ENCODE measurements at places on chromosomes 5 and 9. TPM values are rescaled to one million over a fixed set of nuclear protein-coding genes. Genes with fewer than 3 reads are reported as not detected.

DNA sequence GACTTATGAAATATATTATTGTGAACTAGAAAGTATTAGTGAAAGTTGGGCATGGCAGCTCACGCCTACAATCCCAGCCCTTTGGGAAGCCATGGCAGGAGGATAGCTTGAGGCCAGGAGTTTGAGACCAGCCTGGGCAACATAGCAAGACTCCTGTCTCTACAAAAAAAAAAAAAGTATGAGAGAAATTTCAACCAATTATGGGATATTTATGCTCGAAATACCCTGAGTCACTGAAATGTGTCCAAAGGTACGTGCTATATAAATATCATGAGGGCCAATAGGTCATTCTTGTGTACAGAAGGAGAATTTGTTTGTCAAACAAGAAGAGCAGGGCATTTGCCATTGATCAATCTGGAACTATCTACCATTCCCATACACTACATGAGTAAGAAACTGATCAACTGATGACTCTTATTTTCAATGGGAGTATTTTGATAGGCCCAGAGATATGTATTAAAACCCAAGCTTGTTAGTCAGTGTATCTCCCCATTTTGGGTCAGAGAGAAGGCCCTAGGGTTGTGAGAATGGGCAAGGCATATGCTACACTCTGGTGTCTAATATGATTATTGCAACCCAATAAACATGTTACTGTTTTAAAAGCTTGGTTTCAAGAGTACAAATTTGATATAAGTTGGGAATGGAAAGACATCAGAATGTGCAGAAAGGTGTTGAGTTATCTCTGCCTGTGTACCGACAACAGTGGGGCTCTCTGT is 21.7 kb upstream of the HOMER1 start:
- no peak for DNase-seq
- no peak overlapping the region for H3K27ac ChIP-seq
- no peaks in the 10 kb centered on the region for H3K27me3 ChIP-seq
- H3K4me1 ChIP-seq: no peaks in the 10 kb centered on the region
- no peaks in the 10 kb centered on the region for H3K36me3 ChIP-seq

GRCh38 chr5:143234162-143234842 is 169.2 kb downstream of the NR3C1 start:
- no peaks in the 10 kb centered on the region for H3K27me3 ChIP-seq
- no peak for DNase-seq
- no peaks in the 10 kb centered on the region for H3K36me3 ChIP-seq

The FOXD4L5 gene
- 0.30 TPM for total RNA-seq

- no peak for DNase-seq
- H3K4me1 ChIP-seq: no peaks in the 10 kb centered on the region
- H3K4me3 ChIP-seq: no peak overlapping the region
- no peaks in the 10 kb centered on the region for H3K36me3 ChIP-seq
Observed at GRCh38 chr5:119860463-119860862, 231.1 kb downstream of the FAM170A start.

DNA sequence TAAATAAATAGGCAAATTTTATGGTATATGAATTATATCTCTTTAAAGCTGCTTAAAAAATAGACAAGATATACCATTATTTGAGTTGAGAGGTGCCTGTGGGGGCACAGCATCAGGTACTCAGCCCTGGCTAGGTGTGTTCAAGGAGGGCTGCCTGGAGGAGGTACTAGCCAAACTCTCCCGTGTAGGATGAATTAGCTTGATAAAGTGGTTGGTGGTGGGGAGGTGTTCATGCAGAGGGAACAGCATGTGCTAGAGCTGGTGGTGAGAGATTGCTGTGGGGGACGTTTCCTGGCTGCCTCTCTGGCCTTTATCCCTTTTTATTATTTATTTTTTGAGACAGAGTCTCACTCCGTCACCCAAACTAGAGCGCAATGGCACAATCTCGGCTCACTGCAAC is 23.2 kb upstream of the NCS1 start:
- DNase-seq: no peak
- no peak overlapping the region for H3K27ac ChIP-seq
- no peak overlapping the region for H3K4me3 ChIP-seq
- H3K4me1 ChIP-seq: peaks cover 2% of the 10 kb centered on the region
- no peaks in the 10 kb centered on the region for H3K27me3 ChIP-seq

The RGS7BP gene
- total RNA-seq: not detected

The BTNL3 gene
- not detected for total RNA-seq

DNA sequence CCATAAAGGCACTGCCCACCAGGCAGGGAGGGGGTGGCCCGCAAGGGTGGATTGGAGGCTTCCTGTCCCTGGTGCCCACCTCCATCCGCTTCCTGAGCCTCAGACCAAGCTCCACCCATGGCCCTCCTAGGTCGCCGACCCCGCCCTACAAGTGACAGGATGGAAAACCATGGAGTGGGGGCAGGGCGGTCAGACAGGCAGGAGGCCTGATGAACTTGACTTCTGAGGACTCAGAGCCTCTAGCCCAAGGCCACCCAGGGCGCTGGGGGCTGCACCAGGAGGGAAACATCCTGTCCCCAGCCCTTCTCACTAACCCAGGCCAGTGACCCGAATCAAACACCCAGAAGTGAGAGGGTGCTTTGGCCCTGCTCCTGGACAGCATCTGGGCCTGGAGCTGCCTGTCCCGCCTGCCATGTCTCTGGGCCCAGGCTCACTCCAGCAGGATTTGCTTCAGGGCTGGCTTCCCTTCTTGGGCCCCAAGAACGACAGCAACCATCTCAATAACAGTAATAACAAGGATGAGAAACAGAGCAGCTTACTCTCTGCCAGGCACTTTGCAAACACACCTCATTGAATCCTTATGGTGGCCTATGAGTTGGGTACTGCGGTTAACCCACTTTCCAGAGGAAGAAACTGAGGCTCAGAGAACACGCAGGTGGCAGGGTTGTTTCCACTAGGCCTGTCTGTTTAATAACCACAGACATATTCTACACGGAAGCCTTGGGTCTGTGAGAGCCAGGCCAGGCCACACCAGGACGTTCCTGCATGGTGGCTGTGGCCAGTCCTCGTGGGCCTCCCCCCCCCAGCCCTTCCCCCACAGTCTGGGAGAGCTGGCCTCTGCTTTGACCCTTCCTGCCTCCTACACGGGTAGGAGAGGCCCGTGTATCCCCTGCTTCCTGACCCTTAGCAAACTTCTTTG is 4.4 kb upstream of the ST6GALNAC6 start:
- no peaks in the 10 kb centered on the region for H3K36me3 ChIP-seq
- peak; percentile 56 for DNase-seq
- H3K27ac ChIP-seq: peak overlapping the region; percentile 100
- H3K4me1 ChIP-seq: peaks cover 73% of the 10 kb centered on the region
- H3K4me3 ChIP-seq: peak overlapping the region; percentile 82
- no peaks in the 10 kb centered on the region for H3K27me3 ChIP-seq

- no peak for DNase-seq
- H3K4me3 ChIP-seq: no peak overlapping the region
- no peak overlapping the region for H3K27ac ChIP-seq
- no peaks in the 10 kb centered on the region for H3K4me1 ChIP-seq
- H3K36me3 ChIP-seq: no peaks in the 10 kb centered on the region
Observed at GRCh38 chr9:113608082-113608685, 144.7 kb downstream of the RGS3 start.

DNA sequence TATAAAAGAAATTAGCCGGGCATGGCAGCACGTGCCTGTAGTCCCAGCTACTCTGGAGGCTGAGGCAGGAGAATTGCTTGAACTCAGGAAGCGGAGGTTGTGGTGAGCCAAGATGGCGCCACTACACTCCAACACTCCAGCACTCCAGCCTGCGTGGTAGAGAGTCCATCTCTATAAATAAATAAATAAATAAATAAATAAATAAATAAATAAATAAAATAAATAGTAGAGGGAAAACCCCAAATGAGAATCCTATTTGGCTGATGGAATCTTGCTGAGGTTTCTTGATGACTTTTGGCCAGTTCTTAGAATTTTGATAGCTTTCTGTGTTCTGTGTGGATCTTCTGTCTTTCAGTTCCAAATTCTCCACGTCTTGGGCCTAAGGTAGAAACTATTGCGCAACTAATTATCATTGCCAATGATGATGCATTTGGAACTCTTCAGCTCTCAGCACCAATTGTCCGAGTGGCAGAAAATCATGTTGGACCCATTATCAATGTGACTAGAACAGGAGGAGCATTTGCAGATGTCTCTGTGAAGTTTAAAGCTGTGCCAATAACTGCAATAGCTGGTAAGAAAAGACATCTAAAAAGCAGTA is 126.9 kb downstream of the ADGRV1 start:
- no peak for DNase-seq
- no peak overlapping the region for H3K27ac ChIP-seq
- no peaks in the 10 kb centered on the region for H3K27me3 ChIP-seq
- H3K4me1 ChIP-seq: no peaks in the 10 kb centered on the region
- H3K36me3 ChIP-seq: no peaks in the 10 kb centered on the region

DNA sequence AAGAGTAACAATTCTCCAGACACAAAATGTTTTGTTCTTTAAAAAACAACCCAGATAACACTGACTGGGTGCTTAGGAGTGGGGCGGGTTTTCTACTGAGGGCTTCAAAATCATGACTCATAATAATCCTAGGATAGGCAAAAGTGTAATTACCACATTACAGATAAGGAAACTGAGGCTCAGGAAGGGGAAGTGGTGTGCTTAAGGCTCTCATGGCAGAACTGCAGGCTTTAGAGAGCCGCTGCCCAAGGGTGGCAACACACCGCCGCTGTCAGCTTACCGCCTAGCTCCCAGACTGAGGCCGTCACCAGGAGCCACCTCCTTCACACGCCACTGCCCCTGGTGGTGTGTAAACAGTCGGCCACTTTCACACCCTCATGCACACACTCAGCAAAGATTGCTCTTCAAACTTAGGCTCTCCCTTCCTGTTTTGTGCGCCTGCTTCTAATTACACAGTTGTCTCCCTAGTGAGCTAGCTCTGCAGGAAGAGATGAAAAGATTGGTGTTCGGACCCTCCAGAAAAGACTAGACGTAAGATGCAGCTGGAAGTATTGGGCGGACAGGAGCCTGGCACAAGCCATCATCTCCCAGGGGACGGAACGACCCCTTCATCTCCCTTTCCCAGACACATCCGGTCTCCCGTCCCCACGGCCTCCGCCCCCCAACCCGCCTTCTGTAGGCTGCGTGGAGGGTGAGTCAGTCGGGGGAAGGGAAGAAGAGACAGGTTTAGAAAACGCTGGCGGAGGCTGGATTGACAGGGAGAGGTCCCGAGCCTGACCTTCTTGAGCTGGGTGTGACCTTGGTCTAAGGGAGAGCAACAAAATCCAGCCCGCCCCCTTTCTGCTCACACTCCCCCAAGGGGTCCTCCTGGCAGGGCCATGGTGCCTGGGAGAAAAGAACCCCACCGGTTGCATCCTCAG is 162.7 kb downstream of the SYK start:
- H3K4me1 ChIP-seq: no peaks in the 10 kb centered on the region
- no peak overlapping the region for H3K4me3 ChIP-seq
- DNase-seq: no peak
- H3K27me3 ChIP-seq: no peaks in the 10 kb centered on the region
- H3K27ac ChIP-seq: no peak overlapping the region

The PRLR gene
- not detected for total RNA-seq

- no peaks in the 10 kb centered on the region for H3K4me1 ChIP-seq
Observed at GRCh38 chr5:149773291-149774095, 43.4 kb downstream of the PPARGC1B start.

GRCh38 chr9:107316795-107317661 is 33.9 kb downstream of the RAD23B start:
- H3K36me3 ChIP-seq: peaks cover 15% of the 10 kb centered on the region
- H3K4me3 ChIP-seq: no peak overlapping the region
- H3K27ac ChIP-seq: no peak overlapping the region
- no peaks in the 10 kb centered on the region for H3K27me3 ChIP-seq
- no peak for DNase-seq

- H3K27me3 ChIP-seq: no peaks in the 10 kb centered on the region
- no peak overlapping the region for H3K4me3 ChIP-seq
- H3K27ac ChIP-seq: no peak overlapping the region
- DNase-seq: no peak
Observed at GRCh38 chr9:117516676-117517632, 102.1 kb upstream of the ASTN2 start.

The C1QTNF3 gene
- 7.0 TPM for total RNA-seq

- DNase-seq: no peak
- no peaks in the 10 kb centered on the region for H3K27me3 ChIP-seq
- no peak overlapping the region for H3K27ac ChIP-seq
Observed at GRCh38 chr5:106093134-106093533, 1577.6 kb downstream of the EFNA5 start.

GRCh38 chr5:32916648-32917047 is 205.5 kb downstream of the NPR3 start:
- DNase-seq: no peak
- no peaks in the 10 kb centered on the region for H3K36me3 ChIP-seq
- no peak overlapping the region for H3K4me3 ChIP-seq
- no peaks in the 10 kb centered on the region for H3K27me3 ChIP-seq

DNA sequence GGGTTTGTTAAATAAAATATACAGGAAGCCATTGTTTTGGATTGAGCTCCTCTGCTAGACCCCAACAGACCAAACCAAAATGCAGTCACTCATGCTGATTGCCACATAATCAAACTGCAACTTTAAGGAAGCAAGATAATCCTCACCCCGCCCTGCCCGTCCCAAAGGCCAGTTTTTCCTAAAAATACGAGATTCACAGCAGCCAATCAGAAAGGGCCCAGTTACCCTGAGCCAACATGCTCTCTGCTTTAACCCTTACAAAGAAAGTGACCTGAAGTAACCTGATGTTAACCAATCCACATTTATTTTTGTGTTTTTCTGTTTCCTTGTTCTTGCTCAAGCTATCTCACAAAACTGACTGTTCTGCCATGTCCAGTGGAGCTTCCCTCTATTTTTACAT is 21.5 kb upstream of the RNF20 start:
- no peak overlapping the region for H3K27ac ChIP-seq
- H3K36me3 ChIP-seq: no peaks in the 10 kb centered on the region
- no peak overlapping the region for H3K4me3 ChIP-seq
- H3K4me1 ChIP-seq: no peaks in the 10 kb centered on the region
- H3K27me3 ChIP-seq: peaks cover 4% of the 10 kb centered on the region

DNA sequence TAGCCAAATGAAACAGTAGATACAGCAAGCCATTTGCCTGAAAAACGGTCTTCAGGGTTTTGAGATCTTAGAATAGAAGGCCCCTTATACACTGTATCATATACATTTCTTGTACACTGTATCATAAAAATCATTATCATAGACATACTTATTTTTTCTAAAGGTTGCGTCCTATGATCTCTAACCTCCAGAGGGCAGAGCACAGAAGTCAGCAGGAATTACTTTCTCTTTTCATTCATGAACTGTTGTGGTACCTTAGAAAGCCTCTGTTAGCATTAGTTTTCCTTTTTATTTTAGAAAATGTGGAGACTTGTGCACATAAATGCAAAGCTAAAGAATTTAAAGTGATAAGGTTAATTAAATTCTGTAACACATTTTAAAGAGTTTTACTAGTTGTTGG is 115.4 kb downstream of the OXCT1 start:
- peaks cover 11% of the 10 kb centered on the region for H3K36me3 ChIP-seq
- H3K4me3 ChIP-seq: no peak overlapping the region

- H3K36me3 ChIP-seq: no peaks in the 10 kb centered on the region
- no peak overlapping the region for H3K4me3 ChIP-seq
- DNase-seq: no peak
Observed at GRCh38 chr9:106683454-106683853, 179.5 kb upstream of the ZNF462 start.
